AG08396 (cell line): ENCODE measurements at places on chromosomes 4 and X.

GRCh38 chr4:5710961-5711478 lies at the start of gene EVC:
Gene EVC, plus strand, starts transcription at chr4:5711201. Its CDS starts 180 bp downstream, at chr4:5711381.
- peak; percentile 93 for DNase-seq

DNA sequence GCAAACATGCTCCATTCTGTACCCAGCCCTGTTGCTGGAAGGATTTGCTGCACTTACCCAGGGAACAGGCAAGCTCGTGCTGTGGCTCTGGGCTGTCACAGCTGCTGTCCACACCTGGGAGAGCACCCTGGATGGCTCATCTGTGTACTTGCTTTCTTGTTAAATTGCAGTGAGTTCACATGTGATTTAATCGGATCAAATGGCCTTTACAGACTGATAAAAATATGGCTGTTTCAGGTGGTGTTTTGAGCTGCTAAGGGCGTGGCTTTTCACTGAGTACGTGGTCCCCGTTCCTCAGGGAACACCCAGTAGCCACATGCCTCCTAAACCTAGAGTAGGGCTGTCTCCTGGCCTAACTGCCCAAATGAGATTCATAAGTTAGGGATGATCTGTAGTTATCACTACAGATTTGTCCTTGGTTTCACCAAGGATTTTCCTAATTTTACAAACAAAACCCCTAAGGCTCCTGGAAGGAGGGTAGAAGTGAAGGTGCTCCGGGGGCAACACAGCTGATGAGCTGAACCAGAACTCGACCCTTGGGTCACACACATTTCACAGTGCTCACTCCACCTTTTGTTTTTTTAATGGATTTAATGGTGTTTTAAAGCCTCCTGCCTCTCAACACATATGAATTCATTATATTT lies 13.7 kb downstream of the KLKB1 start:
- no peak for DNase-seq

- DNase-seq = no peak
These were observed 15.4 kb upstream of the OCIAD1 start for GRCh38 chr4:48815483-48815882.

GRCh38 chr4:133623847-133624246 lies 474.8 kb downstream of the PCDH10 start:
- DNase-seq = no peak

DNA sequence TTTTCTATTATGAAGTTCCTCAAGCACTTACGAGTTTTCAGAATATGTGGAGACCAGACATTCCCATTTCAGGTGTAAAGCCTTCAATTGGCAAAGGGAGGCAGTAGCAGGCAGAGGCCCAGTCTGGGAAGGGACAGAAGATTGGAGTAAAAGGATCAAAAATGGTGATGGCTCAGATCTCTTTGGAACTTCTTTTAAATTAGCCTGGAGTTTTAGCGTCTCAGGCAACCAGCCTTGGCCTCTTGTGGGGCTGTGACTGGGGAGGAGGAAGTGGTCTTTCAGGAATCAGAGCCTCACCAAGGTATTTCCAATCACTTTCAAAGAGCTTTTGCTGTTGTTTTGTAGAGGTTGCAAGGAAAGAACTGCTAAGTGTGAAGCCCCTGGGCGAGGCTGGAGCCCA lies 239.1 kb downstream of the FRAS1 start:
- DNase-seq = no peak

DNA sequence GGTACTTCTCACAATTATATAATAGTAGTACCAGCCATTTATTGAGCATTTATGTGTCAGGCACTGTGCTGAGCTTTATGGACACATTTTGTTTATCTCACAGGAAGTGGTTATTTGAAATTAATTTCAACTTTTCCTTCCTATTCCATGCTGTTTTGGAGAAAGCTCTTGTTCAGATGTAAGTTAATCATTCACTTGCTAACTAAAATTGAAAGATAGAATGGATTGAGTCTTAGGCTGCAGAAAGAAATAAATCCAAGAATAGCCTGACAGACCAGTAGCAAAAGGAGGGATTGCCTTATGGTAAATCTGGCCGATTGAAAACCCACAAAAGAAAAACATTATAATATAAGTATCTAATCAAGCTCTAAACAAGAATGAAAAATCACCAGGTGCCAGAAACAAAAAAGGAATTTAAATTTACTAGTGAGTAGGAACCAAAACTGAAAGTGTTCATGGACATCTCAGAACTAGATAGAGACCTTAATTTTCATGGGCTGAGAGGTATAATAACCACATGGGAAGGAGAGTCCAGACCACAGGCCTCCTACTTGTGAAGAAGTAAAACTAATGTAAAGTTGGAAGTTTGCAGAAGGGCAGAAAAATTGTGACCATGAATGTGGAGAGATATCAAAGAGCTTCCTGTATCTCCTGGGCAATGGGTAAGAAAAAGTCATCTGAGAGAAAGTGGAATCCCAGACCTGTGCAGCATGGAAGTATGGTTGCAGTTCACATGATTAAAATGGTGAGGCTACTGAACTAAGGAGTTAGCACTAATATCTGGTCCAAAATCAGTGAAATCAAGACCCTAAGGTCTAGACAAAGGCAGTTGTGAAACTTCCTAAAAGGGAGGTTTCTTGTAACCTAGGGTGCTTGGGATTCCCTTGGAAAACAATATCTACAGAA lies 38.0 kb downstream of the RADX start:
- DNase-seq = no peak

GRCh38 chr4:33306131-33306530 lies 2586.0 kb downstream of the PCDH7 start:
- no peak for DNase-seq

DNA sequence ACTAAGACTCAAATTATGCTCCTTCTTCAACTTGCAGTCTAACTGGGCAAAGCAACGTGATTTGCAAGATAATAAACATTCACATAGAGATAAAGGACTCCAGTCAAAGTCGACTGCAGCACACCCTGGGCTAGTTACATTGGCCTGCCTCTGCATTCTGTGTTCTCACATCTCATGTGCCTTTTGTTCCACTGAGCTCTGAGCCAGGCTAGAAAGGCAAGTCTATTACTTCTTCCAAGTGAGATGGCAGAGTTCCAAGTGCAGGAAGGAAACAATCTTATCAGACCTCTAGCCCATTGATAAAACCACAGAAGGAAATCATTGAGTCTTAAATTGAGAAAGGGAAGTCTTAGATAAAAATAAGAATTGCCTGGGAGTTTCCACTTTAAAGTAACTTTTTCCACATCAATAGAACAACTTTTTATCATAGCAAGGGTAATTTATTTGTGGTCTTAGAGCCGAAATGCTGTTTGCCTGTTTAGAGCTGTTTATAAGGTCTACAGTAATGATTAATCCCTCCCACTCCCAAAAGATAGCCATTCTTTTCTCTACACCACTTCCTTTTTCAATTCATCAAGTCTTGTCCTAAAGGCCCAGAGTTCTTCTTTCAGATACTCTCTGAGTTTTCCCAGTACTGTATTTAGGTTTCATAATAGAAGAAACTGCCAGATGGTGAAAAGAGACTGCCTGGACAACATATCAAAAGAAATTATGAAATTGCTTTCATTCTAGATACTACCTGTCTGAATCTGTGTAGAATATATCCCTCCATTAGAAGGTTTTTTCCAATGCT lies 200.2 kb downstream of the GUCY2F start:
- DNase-seq = no peak

DNA sequence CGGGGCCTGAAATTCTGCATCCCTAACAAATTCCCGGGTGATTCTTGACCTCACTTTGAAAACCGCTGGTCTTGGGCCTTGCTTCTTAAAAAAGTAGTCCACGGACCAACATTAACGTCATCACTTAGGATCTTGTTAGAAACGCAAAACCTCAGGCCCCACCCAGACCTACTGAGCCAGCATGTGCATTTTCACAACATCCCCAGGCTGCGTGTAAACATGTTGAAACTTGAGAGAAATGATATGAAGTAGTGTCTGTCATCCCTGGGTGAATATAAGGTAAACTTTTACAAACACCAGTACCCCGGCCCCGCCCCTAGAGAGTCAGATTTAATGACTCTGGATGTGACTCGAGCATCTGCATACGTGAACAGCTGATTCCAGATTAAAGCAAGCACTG lies 33.7 kb downstream of the SORBS2 start:
- no peak for DNase-seq

GRCh38 chr4:2860391-2861348 lies 17.0 kb downstream of the ADD1 start:
- DNase-seq = no peak
